Stimulated activated CD8-positive, alpha-beta memory T cell treated with anti-CD3 and anti-CD28 coated beads, Interleukin-7, amount 100 ng/mL, for 24 hours (primary cell): ENCODE measurements at places on chromosomes 1 and 21.

- no peak for DNase-seq
These were observed 650.4 kb downstream of the LTN1 start for GRCh38 chr21:28342212-28342810.

DNA sequence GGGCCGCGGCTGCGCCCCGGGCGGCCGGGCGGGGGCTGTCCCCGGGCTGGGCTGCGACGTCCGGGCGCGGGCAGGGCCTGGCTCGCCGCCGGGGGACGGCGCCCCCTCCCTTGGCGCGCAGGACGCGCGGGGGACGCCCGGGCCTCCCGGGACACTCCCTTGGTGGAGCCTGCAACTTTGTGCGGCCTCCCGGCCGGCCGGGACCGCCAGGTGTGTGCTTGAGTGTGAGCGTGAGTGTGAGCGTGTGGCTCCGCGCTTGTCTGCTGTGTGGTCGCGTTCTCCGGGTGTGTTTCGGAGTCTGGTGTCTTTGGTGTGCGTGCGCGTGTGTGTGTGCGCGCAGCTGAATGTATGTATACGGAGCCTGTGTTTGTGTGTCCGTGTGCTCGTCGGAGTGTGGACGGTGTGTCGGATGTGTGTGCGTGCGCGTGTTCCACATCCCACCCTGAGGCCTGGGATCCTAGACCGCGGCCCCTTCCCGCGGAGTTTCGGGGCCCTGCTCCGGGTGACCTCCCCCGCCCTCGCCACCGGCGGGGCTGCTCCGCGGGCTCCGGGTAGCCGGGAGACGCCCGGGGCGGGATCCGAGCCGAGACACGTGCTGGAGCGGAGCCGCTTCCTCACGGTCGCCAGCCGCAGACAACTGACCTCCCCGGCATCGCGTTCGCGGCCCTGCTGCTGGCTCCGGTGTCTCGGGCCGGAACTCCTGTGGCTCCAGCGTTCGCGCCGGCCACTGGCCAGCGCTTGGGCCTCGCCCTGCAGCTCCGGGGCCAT lies 1.7 kb downstream of the PTPRU start:
- DNase-seq, result no peak

GRCh38 chr1:28246427-28246832 lies 10.5 kb downstream of the ATP5IF1 start:
- no peak for DNase-seq

DNA sequence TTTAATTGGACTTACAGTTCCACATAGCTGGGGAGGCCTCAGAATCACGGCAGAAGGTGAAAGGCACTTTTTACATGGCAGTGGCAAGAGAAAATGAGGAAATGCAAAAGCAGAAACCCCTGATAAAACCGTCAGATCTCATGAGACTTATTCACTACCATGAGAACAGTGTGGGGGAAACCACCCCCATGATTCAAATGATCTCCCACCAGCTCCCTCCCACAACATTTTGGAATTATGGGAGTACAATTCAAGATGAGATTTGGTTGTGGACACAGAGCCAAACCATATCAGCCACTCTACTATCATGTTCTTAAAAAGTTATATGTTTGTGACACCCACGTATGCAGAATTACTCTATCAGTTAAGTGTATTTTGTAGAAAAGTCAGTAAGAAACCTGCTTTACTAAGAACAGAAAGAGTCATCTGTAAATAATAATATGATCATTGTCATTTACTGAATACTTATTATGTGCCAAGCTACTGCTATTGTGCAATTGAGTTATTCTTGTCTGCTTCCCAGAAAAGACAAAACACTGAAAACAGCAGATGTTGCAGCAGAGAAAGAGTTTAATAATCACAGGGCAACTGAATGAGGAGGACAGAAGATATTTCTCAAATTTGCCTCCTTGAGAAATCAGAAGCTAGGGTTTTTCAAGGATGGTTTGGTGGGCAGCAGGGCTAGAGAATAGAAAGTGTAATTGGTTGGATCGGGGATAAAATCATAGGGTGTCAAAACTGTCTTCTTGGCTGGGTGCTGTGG lies 207.7 kb upstream of the FGGY start:
- no peak for DNase-seq

DNA sequence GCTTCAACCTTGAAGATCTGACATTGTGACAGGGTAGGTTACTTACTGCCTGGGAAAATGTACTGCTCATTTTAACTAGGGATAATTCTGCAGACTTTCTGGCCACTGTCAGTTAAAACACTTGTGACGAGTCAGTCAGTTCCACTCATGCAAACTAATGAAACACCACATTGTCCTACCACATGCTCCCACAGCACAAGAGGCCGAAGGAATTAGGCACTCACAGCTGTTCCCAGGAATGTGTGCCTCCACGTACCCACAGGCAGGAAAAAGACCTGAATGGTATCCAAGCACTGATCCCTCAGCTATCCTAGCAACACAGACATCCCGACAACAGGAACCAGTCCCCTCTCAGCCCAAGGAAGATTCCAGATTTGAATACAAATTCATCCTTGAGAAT lies 12.3 kb downstream of the BCAR3 start:
- DNase-seq, result no peak
